ENCODE measurements at places on chromosomes 13 and 19. TPM values are rescaled to one million over a fixed set of nuclear protein-coding genes. Genes with fewer than 3 reads are reported as not detected.

The NXNL1 gene
- not detected for total RNA-seq

The SOHLH2 gene
- total RNA-seq: 5.1 TPM

The CYP4F2 gene
- 1.2 TPM for total RNA-seq

The PRR22 gene
- 1.3 TPM for total RNA-seq

The SMARCA4 gene
- total RNA-seq: 167 TPM
